Astrocyte (in vitro differentiated cells and primary cell): ENCODE measurements at places on chromosomes 16 and 17. TPM values are rescaled to one million over a fixed set of nuclear protein-coding genes. Genes with fewer than 3 reads are reported as not detected.
A peak's percentile ranks its signal among the peaks of the same experiment; 100 is the strongest.

DNA sequence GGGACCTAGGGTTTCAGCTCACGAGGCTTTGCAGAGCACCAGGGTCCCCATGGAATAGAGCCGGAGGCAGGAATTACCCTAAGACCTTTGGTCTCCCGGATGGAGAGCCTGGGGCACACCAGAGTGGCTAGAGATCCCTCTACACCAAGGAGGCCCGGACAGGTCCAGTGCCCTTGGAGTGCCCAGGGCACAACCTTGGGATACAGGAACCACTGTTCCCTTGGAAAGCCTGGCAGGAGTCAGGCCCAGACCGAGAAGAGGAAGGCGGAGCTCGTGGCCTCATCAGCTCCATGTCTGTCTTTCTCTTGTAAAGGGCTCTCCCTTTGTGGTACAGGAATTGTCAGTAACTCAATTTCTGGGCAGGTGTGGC, 3.8 kb upstream of the DBNDD1 start:
- no peaks in the 10 kb centered on the region for H3K36me3 ChIP-seq
- H3K4me1 ChIP-seq, result peaks cover 29% of the 10 kb centered on the region
- no peaks in the 10 kb centered on the region for H3K27me3 ChIP-seq
- DNase-seq, result no peak
- peak overlapping the region; percentile 78 for H3K4me3 ChIP-seq

GRCh38 chr17:52837492-52837891, 679.0 kb upstream of the CA10 start:
- no peaks in the 10 kb centered on the region for H3K27me3 ChIP-seq
- no peak for DNase-seq
- no peaks in the 10 kb centered on the region for H3K4me1 ChIP-seq
- no peak overlapping the region for H3K27ac ChIP-seq
- no peak overlapping the region for H3K4me3 ChIP-seq

- no peak for DNase-seq
- H3K4me3 ChIP-seq, result no peak overlapping the region
- H3K4me1 ChIP-seq, result peaks cover 10% of the 10 kb centered on the region
These were observed 12.0 kb upstream of the PNPO start for GRCh38 chr17:47929218-47930000.

- H3K4me1 ChIP-seq, result no peaks in the 10 kb centered on the region
- H3K36me3 ChIP-seq, result no peaks in the 10 kb centered on the region
- H3K27me3 ChIP-seq, result no peaks in the 10 kb centered on the region
- no peak overlapping the region for H3K27ac ChIP-seq
These were observed 94.6 kb downstream of the BANP start for GRCh38 chr16:88045820-88046303.

CCL7 gene
- total RNA-seq, result not detected in 2 replicates

SMTNL2 gene
- total RNA-seq, result 0.18 and 0.26 TPM in 2 replicates
